Breast epithelium (tissue), 4 donors: ENCODE measurements at places on chromosomes 7 and 10.
A peak's percentile ranks its signal among the peaks of the same experiment; 100 is the strongest.

- DNase-seq = peak; percentile 59
Observed at GRCh38 chr10:103820101-103821062, 35.0 kb downstream of the SH3PXD2A start.

GRCh38 chr10:4111643-4112042, 326.6 kb upstream of the KLF6 start:
- DNase-seq = no peak

- no peak for DNase-seq
Observed at GRCh38 chr10:125824736-125825135, 1.4 kb downstream of the BCCIP start.

- DNase-seq = no peak
Observed at GRCh38 chr7:36923185-36923584, 198.9 kb upstream of the AOAH start.

DNA sequence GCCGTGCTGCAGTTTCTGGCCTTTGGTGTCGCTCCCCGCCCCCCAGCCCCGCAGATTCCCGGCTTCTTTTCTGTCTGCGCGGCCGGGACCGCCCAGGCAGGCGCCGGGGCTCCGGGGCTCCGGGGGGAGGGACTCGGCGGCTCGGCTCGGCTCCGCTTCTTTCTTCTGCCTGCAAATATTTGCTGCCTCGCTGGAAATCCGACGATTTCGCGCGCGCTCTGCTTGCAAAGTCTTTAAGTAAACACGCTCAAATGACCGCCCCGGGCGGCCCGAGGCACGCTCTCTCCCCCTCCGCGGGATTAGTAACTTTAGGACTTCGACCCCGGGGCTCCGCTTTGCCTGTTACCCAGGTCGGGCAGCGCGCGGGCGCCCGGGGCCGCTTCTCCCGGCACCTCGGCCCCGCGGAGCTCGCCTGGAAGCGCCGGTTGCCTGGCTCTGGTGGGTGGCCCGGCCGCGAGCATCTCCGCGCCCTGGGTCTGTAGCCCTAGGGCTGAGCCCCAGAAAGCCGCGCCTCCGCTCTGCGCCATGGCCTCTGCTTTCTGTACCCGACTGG, 3.9 kb upstream of the GATA3 start:
- DNase-seq = no peak

- DNase-seq = no peak
Observed at GRCh38 chr10:4121502-4122380, 336.7 kb upstream of the KLF6 start.

- DNase-seq = no peak
Observed at GRCh38 chr7:83956104-83956503, 238.5 kb downstream of the SEMA3A start.

DNA sequence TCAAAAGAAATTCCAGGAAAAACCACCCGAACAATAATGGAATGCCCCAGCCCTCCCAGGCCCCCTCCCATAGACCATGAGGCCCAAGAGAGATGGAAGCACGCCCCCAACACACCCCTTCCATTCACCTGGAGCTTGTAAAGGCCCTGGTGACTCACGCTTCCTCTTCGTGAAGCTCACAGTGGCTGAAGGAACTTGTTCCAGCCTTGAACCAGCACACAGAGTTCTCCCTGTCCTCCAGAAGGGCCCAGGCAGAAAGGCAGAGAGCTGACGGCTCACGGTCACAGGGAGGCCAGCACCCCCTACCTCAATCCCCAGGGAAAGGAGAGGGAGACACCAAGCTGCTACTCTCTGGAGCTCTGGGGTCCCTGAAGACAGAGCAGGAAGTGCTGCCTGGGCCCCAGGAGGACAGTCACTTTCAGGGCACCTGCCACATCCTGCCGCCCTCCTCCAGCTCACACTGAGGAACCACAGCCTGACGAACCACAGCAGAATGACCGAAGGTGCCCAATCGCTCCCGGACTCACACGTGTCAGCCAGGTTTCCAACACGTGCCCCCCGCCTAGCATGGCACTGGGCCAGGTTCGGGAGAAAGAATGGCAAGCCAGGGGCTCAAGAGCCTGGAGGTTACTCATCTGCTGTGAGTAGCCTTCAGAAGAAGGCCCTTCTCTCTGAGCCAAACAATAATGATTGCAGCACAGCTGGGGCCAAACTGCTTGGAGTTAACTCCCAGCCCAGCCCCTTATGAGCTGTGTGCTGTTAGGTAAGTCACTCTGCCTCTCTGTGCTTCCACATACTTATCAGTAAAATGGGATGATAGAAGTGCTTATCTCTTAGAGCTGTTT, 52.8 kb downstream of the DLG5 start:
- peak; percentile 71 for DNase-seq

- no peak for DNase-seq
Observed at GRCh38 chr10:49353026-49353894, 42.6 kb downstream of the DRGX start.

DNA sequence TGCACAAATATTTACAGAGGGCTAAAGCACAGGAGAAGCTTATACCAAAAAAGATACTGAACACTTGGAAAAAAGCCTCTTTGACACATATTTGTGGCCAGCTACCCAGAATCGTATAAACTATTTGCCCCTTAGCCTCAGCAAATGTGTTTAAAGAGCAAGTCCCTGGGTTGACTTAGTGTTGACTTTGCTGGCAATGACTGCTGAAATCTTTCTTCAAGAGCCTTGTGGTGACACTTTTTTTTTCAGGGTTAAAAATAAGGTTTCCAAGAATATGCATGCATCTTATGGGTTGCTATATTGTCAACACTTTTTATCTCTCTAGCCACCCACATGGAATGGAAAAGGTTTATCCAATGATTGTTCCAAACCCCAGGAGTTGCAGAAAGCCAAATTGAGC, 14.9 kb upstream of the PLEKHS1 start:
- DNase-seq = no peak

GRCh38 chr10:9814285-9814864, 1203.3 kb upstream of the CELF2 start:
- DNase-seq = no peak

DNA sequence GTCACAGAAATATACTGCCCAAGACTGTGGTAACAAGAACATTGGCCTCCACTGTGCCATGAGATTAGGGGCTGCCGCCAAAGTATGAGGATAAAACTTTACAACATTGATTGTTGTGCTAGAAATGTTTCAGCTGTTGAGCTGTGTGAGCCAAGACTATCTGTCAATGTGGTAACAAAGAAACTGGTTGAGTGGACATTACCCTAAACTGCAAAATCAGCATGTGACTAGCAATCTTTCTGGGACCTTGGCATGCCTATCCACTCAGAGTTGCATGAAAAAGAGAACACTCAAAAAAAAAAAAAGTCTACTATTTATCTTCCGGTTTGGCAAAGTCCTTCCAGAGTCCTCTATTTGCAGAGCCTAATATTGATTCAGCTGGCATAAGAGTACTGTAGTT, 605.6 kb upstream of the CNTNAP2 start:
- no peak for DNase-seq

GRCh38 chr7:133980804-133981203, 146.3 kb upstream of the LRGUK start:
- no peak for DNase-seq

DNA sequence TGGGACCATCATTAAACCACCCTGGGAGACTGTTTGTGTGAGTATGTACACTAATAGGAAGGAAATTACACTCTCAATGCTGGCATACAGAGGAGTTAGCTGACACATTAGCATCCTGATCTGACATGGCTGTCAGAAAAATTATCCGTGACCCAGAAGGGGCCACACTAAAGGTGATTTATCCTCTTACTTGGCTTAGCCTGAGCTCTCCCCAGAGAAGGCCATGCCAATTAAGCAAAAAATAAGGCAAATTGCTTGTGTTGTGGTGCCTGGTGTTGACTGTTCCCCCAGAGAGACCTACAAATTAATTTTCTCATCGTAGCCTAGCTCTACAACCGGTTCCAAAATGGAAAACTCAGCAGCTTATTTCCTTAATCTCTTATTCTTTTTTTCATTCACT, 992.3 kb downstream of the KCNMA1 start:
- DNase-seq = no peak

DNA sequence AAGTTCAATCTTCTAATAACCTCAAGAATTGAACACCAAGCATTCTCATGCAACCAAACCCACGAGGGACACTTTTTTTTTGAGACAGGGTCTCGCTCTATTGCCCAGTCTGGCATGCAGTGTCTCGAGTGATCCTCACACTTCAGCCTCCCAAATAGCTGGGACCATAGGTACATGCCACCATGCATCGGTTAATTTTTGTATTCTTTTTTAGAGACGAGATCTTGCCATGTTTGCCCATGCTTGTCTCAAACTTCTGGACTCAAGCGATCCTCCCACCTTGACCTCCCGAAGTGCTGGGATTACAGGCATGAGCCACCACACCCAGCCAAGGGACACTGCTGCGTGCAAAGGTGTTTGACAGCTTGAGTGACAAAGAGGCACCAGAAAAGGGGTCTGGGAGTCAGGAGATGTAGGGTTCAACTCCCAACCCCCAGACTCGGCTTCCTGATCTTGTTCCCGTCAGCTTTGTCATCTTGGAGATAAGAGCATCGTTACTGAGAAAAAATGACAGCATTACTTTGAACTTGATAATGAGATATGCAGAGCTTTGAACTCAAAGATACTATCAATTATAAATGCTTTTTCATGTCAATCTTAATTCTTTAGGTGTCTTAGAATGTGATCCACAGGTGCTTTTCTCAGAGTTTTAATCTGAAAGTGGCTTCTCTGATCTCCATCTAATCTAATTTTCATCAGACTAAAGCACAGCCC, 1.6 kb upstream of the CYTH3 start:
- no peak for DNase-seq

DNA sequence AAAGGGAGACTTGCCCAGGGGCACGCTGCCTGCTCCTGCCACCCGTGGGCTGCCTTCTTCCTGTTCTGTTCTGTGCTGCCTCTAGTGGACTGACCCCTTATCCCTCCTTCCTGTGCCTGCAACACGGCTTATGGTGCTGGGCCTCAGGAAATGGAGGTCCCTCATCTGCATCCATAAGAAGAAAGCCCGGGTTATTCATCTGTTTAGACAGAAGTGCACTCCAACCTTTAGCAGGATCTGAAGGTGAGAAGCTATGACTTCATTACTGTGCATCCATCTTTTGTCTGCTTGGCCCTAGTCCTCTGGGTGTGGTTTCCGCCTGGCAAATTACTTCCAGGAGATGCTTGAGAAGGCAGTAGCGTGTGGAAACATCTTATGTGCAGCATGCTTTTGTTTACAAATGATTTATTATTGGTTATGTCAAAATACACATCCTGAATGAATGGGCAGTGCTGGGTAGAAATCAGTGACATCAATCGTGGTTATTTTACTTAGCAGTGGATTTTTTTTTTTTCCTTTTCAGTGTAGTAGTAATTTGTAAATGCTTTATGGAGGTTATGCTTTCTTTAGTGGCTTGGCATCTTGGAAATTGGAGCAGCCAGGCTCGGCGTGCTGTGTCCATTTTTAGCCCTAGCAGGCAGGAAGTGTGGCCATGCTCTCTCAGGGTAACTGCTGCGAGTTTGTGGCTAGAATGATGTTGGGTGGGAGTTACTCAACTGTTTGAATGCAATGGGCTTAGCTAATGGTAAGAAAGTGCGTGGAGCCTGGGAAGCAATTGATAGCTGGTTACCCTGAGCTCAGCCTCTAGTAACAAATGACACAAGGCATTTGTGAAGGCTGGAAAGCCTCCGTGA, 12.7 kb downstream of the PTPRE start:
- DNase-seq = no peak

- peak; percentile 45 for DNase-seq
Observed at GRCh38 chr7:43108255-43109011, 4.0 kb upstream of the HECW1 start.

DNA sequence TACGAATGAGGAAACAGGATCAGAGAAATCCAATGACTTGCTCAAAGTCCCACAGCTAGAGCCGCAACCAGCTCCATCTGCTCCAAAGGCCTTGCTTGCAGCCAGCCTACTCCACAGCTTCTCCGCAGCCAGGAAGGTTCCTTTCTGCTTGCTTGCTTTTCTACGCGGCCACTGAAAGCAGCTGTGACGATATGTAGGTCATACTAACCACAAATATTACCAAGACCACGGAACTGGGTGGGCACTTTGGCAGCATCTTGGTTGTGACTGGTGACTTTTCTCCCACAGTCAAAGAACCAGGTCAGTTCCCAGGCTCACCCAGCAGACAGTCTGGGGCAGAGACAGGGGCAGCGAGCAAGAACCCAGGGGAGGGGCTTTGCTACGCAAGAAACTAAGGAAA, 86.4 kb downstream of the FAM53B start:
- peak; percentile 53 for DNase-seq

DNA sequence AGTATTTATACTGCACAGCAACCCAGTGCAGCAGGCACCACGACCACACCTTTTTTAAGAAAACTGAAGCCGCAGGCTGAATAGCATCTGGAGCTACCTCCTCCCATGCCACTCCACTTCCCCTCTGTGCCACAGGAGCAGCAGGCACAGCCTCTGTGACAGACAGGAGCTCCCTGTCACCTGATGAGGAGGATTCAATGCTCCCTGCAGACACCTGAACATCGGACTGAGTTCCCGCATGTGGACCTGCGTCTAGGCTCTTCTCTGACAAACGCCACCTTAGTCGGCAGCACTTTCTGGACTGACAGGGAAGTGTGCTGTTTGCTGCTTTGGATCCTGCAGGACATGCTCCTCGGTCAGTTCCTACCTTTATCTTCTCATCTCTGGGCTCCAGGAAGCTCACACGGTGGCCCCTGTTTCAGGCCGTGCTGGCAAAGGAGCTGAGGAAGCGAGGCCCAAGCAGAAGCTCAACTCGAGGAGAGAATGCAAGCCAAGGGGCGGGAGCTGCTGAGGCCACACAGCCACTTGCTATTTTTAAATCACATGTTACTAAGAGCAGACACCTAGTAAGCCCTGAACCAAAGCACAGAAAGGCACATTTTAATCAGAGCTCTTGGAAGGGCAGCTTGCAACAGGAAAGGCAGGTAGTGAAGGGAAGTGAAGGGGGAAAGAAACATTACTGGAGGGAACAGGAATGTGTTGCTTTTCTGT, 56.6 kb downstream of the VOPP1 start:
- no peak for DNase-seq

DNA sequence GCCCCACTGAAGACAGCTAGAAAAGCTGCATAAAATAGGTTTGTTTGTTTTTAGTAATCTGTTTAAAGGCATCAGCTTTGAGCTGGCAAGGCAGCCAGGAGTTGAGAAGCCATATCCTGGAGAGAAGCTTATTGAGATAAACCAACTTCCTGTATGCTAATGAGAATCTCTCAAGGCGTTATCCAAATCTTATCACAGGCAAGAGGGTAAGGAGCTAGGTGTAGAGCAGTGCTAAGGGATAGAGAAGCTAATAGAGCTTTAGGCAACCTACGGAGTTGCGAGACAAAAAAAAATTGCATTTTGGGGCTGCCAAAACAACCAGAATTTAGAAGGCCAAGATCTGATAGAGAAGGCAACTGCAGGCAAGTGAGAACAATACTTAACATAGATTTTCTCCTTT, 641.6 kb downstream of the SH2D4B start:
- DNase-seq = no peak

- DNase-seq = no peak
Observed at GRCh38 chr7:88151119-88151790, 68.6 kb downstream of the SRI start.

- DNase-seq = no peak
Observed at GRCh38 chr7:45718464-45719330, 144.5 kb downstream of the ADCY1 start.

GRCh38 chr7:145534301-145534700, 582.3 kb upstream of the CNTNAP2 start:
- no peak for DNase-seq

GRCh38 chr7:91949221-91950009, 8.8 kb downstream of the AKAP9 start:
- no peak for DNase-seq
